ENCODE measurements at places on chromosomes 11 and 22. TPM values are rescaled to one million over a fixed set of nuclear protein-coding genes. Genes with fewer than 3 reads are reported as not detected.

Gene GDPD4
- polyA plus RNA-seq, result not detected

DNA sequence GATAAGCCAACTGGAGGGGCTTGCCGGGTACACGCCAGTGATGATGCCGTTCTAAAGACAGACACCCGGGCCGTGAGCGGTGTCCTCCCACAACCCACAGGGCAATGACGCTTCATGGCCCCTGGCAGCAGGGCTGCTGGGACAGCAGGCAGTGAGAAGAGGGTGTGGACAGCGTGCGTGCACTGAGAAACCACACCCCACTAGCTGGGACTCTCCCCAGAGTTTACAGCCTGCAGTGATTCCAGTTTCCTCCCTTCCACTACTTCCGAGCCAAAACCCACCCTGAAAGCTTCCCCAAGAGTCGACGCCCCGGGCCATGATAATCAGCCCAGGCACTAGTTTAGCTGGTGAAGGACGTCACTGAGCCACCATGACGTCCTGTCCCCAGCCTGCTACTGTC, 29.2 kb downstream of the CPT1A start:
- DNase-seq, result no peak

Gene ELMOD1
- polyA plus RNA-seq, result 0.12 TPM

DNA sequence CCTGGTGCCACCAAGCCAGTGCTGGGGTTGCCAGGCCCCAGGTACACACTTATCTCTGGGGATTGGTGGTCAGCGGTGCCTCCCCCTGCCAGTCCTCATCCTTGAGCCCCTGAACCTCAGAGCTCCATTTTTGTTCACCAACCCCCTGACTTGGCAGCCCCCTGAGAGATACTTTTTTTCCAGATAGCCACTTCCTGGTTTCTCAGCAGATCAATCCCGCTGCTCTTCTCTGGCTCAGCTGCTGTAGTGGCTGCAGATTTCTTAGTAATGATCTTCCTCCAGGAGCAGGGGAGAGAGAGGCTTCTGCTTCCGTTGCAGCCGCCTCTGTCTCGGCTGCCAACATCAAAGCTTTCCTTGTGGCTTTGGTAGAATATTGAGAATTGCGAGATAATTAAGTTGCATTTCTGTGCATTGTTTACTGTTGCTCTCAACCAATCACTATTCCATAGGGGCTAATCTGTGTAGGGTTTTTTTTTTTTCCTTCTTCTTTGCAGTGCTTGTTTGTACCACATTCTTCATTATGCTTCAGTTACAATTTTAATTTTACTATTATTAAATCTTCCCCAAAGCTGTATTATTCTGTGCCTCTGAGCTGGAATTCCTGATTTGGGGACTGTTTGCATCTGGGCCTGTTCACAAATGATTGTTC, 92.1 kb downstream of the PKNOX2 start:
- no peak for DNase-seq

Gene GNB1L
- polyA plus RNA-seq, result 3.2 TPM

DNA sequence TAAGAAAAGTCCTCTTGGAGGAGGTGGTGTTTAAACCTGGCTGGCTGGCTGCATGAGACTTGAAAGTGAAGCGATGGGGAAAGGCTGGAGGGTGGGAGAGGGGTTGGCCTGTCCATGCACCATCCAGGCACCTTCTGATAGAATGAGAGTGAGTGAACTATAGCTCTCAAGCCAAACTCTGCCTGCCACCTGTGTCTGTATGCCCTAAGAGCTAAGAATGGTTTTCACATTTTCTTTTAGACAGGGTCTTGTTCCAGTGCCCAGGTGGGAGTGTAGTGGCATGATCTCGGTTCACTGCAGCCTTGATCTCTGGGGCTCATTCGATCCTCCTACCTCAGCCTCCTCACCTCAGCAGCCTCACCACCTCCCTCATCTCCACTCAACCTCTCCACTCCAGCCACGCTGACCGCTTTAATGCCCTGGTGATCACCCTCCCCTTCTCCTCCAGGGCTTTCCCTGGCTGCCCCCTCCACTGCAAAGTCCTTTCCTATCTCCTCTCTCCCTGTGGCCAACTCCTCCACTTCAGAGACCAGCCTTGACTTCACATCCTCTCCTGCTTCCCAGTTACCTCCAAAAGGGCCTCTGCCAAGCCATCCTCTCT, 38.3 kb upstream of the DKK3 start:
- DNase-seq, result no peak
